ENCODE measurements at places on chromosomes 6 and 20.

GRCh38 chr6:79028641-79029314, 49.3 kb downstream of the PHIP start:
- no peak for DNase-seq

GRCh38 chr6:146028252-146028795, 538 bp upstream of the GRM1 start:
- peak; percentile 55 for DNase-seq

GRCh38 chr6:93036835-93037234, 382.5 kb downstream of the EPHA7 start:
- peak; percentile 34 for DNase-seq

DNA sequence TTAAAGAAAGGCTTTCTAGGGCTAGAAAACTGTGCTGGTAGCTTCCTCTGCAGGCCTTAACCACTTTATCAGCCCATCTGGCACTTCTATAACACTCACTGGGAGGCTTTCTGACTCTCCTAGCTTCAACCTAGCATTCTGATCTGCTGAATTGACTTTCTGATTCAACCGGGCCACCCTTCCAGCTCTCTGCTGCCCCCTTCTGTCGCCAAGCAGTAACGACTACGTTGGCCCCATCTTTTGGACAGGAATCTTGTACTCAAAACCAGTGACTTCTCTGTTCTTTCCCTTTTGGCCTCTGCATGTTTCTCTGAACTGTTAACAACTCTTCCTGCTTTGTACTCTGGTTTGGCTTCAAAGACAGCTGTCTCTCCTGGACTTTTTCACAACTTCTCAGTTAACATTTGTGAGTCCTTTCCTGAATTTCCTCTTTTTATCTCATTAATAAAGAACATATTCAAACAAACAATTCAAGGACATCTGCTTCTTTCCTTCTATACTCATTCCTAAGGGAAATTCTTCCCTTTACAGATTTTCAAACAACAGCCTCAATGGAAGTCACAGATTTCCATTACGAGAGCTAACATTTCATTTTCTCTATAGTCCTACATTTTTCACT, 43.9 kb upstream of the FAM135A start:
- DNase-seq, result peak; percentile 65

DNA sequence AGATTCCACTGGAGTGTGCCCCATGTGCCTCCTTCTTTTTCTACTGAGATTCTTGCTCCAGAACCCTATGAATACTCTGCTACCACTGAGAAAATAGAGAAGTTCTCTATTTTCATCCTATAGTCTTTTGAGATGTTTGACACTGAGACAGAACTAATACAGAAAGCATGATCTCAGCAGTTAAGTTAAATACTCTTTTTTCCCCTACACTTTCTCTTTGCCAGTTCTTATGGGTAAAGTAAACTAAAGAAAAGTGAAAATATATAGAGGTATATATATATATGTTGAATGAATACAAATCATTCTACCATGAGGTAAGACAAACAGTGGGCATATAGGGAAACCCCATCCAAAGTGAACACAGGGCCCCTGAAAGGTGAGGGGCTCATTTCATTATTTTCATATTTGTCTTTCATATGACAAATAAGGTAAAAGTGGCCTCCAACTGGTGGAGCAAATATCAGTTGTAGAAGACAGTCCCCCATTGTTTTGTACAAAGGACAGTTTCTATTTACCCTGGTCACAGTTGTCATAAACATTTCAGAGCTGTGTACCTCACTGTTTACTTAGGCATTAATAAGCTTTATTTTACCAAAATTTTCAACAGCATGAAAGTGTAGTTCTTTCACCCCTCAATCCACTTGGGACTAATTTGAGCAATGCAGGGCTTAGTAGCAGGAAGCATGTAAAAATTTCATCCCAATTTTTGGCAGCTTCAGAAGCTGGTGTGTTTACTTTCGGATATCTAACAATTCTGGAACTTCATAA, 188.3 kb upstream of the MARCKS start:
- DNase-seq, result no peak

DNA sequence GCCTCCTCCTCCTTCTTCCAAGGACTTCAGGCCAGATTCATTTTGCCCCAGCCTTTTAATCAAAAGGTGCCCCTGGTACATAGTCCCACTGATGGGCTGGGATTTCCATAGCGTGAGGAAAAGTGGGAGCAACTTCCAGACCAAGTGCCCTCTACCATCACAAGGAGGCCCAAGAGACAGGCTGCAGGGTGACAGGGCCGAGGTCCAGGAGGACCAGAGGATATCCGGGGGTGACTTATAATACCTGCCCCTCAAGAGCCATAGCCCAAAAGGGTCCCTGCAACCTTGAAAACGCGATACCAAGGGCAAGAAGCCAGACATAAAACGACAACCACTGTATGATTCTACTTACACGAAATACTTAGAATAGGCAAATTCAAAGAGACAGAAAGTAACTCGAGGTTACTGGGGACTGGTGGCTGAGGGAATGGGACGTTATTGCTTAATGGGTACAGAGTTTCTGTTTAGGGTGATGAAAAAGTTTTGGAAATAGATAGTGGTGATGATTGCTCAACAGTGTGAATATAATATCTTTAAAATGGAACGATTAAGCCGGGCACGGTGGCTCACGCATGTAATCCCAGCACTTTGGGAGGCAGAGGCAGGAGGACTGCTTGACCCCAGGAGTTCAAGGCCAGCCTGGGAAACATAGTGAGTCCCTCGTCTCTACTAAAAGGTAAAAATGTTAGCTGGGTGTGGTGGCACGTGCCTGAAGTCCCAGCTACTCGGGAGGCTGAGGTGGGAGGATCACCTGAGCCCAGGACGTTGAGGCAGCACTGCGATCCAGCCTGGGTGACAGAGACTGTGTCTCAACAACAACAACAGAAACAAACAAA, 71.9 kb downstream of the NOL4L start:
- no peak for DNase-seq

DNA sequence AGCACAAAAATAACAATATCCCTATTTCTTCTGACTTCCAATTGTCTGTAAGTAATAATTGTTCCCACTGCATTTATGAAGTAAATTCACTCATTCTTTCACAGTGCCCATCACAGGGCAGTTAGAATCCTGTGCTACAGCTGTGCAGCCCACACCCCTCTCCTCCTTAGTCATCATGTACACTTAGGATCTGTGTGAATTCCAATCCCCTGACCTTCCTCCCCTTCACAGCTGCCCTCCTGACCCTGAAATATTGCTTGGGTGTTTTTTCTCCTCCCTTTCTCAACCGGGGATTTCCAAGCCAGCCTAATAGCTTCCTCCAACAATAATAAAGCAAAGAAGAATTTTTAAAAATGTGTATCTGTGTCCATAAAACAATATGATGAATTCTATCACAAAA, 91.5 kb upstream of the BEND6 start:
- peak; percentile 81 for DNase-seq

- DNase-seq, result peak; percentile 23
Observed at GRCh38 chr6:137136065-137136464, 37.4 kb downstream of the IL22RA2 start.

GRCh38 chr6:56263596-56264315, 16.4 kb upstream of the COL21A1 start:
- no peak for DNase-seq

DNA sequence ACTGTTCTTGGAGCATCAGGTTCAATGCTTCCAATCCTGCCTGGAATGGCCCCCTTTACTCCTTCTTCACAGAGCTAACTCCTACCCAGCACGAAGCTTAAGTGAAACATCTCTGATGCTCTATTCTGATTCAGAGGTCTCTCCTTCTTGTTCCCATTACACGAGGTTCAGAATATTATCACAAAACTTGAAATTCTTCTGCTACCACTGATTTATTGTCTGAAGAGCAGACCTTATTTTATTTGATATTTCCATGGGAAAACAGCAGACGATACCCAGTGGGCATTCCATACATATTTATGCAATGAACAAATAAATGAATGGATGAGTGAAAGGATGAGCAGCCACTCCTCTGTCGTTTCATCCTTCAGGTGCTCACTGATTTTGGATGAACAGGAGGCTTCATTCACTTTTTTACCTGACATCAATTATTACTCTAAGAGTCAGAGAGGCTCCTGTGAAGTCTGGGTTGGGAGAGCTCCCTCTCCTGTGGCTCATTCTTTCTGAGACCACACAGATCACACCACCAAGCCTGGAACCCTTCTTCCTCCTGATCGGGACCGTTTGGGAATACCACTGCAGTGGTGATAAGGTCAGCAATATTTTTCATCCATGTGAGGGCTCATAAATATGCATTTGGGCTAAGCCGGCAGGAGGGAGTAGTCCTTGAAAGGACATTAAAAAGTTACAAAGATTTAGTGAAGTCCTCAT, 25.8 kb downstream of the SMLR1 start:
- DNase-seq, result peak; percentile 17

Data from iris pigment epithelial cell (primary cell).